Sigmoid colon (tissue), 7 donors: ENCODE measurements at places on chromosomes 6 and 20.

- no peak for DNase-seq
Observed at GRCh38 chr6:157089851-157090250, 233.5 kb downstream of the TMEM242 start.

- DNase-seq: no peak
Observed at GRCh38 chr6:66930559-66931290, 1223.7 kb upstream of the EYS start.

DNA sequence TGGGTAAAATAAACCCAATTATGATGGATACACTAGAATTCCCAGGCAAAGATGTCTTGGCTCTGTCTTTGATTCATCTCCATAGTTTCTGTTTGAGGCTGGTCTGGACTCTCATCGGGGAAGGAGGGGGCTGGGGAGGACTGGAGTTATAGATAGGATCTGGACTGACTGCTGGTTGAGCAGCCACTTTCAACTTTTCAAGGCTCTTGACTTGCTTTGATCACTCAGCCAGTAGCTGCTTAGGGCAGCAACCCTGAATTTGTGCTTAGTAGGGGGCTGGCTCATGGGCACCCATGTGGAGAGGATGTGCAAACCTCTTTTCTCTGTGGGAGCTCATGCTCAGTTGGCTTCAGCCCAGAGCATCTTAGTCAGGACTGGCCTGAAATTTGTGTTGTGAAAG lies 114.0 kb upstream of the NEDD9 start:
- no peak for DNase-seq

GRCh38 chr20:39453890-39454289 lies 491.7 kb downstream of the DHX35 start:
- DNase-seq: no peak

DNA sequence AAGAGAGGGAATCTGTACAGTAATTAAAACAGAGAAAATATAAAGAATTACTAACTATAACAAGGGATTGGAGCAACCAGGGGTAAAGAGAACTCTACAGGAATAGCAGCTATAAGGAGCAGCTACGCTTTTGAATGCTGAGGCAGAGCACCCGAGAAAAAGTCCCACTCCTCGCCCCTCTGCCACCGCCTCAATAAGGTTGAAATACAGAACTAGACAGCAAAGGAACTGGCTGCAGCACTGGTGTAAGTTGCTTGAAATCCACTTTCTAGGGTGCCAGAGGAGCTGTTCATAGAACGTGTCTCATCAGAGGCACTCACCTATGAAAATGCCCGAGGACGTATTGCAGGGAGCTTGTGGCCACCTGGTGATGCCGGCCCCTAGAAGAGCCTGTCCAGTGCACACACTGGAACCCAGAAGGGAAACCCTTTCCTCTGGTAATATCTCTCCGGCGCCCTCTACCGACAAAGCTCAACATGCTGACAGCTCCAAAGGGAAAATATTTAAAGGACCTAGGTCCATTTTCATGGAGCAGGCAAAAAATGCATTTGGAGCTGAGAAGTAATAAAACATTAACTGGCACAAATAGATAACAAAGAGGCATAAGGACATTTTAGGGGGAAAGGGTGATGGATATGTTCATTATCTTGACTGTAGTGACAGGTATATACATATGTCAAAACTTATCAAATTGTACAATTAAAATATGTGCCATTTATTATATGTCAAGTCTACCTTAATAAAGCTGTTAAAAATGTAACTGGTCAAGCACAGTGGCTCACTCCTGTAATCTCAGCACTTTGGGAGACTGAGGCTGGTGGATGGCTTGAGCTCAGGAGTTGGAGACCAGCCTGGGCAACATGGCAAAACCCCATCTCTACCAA lies 137.4 kb upstream of the HDAC2 start:
- peak; percentile 50 for DNase-seq

GRCh38 chr6:167579806-167580618 lies 246.7 kb upstream of the AFDN start:
- DNase-seq: no peak

- no peak for DNase-seq
Observed at GRCh38 chr20:49397525-49397924, 84.9 kb downstream of the KCNB1 start.

- no peak for DNase-seq
Observed at GRCh38 chr6:26362836-26363220, 2.2 kb upstream of the BTN3A2 start.

GRCh38 chr6:2081155-2082138 lies 164.0 kb downstream of the GMDS start:
- DNase-seq: no peak

GRCh38 chr6:144543006-144543871 lies 258.1 kb downstream of the UTRN start:
- no peak for DNase-seq

DNA sequence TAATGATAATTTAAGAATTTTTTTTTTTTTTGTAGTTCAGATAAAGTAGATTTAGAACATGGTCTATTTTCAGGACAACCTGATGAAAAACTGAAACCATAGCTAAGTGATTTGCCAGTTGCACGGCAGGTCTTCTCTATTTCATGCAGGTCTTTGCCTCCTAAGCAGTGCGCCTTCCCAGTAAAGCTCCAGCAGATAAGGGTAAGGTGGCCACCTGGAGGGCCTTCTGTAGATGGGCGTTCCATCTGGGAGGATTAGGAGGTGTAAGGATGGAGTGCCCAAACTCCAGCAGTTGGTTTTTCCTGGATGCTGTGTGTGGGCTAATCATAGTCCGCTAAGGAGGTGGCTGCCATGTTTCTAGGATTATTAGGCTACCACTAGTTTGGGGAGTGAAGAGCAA lies 107.1 kb downstream of the ARID1B start:
- no peak for DNase-seq

GRCh38 chr6:44390158-44390683 lies 2.7 kb downstream of the CDC5L start:
- DNase-seq: no peak

DNA sequence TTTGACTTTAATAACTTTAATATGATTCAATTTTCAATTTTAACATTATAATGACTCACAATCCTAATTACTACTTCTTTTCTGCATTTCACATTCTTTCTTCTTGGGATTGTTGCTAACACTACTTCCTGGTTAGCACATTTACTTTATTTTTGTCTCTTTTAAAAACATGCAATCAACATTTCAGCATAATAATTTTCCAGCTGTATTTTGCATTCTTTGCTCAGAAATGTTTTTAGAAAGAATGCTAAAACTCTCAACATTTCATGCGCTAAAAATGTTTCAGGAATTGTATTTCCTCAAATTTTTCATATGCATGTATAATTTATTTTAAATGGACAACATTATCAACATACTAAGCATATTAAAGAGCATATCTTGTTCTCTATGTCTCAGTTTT lies 1302.1 kb upstream of the GJE1 start:
- DNase-seq: no peak

GRCh38 chr6:34055223-34055933 lies 90.5 kb downstream of the GRM4 start:
- DNase-seq: peak; percentile 72

- peak; percentile 77 for DNase-seq
Observed at GRCh38 chr6:124962639-124963415, 590 bp downstream of the RNF217 start.

- no peak for DNase-seq
Observed at GRCh38 chr6:7390226-7390878, 744 bp downstream of the RIOK1 start.

DNA sequence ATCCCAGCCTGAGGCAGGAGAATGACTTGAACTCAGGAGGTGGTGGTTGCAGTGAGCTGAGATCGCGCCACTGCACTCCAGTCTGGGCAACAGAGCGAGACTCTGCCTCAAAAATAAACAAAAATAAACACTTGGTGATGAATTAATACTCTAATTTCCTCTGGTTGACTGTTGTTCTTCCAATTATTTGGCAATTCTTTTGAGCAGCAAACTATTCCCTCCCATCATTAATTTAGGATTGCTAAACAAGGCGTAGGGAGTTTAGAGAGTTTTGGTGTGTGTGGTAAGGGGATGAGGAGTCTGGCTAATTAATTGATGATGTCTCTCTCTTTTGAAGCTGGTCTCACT lies 2.7 kb upstream of the ID1 start:
- no peak for DNase-seq
